ENCODE measurements at places on chromosomes 7 and 10. TPM values are rescaled to one million over a fixed set of nuclear protein-coding genes. Genes with fewer than 3 reads are reported as not detected.

Gene SPDYE2
- total RNA-seq, result 0.55 TPM

Gene VENTX
- total RNA-seq, result 0.21 TPM

Gene GALNT17
- total RNA-seq, result not detected

Gene BICC1
- total RNA-seq, result not detected

Gene SAMD9L
- 17.7 TPM for total RNA-seq

Gene HACD1
- total RNA-seq, result 3.7 TPM

DNA sequence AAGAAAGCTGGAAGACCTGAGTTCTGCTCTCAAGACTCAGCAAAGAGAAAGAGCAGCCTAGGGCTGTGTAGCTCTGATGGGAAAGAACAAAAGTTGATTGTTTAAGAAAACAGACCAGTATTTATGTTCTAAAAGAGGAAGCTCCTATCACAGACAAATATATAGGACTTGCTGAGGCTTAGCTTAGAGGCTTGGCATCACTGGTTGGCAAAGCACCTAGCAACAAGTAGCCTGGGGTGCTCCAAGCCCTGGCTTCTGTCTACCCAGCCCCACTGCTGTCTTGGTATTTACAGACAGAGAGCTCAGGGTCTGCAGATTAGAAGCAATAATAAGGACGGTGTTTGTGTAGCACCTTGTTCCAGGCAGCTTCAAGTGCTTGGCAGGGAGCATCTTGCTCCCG, 36.9 kb upstream of the CCDC3 start:
- no peak for DNase-seq

Gene GLRX3
- total RNA-seq, result 31.5 TPM

DNA sequence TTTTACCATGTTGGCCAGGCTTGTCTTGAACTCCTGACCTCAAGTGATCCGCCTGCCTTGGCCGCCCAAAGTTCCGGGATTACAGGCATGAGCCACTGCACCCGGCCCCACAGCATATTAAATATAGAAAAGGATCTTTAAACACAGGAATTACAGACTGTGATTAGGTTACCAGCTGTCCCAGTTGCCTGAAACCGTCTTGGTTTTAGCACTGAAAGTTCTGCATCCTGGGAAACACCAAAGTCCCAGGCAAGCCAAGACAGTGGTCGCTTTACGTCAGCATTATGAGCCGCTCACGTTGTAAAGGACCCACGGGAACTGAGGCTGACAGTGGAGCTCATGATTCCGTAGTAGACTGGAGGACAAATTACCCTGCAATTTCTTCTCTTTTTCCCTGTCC, 69.0 kb upstream of the FAM180A start:
- no peak for DNase-seq

DNA sequence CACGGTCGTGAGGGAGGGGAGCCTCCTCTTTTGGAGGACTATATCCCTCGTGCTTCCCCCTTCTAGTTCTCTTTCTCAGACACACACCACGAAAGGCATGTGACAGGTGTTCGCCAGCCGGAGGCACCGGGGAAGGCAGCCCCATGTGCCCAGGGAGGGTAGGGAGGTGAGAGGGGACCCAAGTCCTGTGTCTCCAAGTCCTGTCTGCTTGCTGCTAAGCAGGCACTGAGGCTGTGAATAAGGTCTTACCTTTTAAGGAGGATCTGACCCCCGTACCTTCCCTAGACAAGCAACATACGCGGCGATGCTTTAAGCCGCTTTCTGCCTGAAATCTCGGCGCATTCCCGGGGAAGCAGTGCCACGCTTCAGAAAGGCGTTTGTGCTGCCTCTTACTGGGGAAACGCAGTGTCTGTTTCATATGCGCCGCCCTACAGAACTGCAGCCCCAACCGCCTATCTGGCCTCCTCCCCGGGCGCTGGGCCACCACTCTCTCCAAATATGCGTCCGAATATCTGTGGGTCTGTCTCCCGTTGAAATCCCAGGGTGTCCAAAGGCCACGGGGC, 770 bp downstream of the PLXNA4 start:
- no peak for DNase-seq

GRCh38 chr10:52066383-52066782, 247.7 kb upstream of the DKK1 start:
- no peak for DNase-seq

- no peak for DNase-seq
These were observed 176.5 kb upstream of the INHBA start for GRCh38 chr7:41879403-41879802.

- DNase-seq, result no peak
These were observed 23.2 kb upstream of the FGL2 start for GRCh38 chr7:77222819-77223218.

Gene TMEM213
- not detected for total RNA-seq

Gene GNB2
- 140 TPM for total RNA-seq

DNA sequence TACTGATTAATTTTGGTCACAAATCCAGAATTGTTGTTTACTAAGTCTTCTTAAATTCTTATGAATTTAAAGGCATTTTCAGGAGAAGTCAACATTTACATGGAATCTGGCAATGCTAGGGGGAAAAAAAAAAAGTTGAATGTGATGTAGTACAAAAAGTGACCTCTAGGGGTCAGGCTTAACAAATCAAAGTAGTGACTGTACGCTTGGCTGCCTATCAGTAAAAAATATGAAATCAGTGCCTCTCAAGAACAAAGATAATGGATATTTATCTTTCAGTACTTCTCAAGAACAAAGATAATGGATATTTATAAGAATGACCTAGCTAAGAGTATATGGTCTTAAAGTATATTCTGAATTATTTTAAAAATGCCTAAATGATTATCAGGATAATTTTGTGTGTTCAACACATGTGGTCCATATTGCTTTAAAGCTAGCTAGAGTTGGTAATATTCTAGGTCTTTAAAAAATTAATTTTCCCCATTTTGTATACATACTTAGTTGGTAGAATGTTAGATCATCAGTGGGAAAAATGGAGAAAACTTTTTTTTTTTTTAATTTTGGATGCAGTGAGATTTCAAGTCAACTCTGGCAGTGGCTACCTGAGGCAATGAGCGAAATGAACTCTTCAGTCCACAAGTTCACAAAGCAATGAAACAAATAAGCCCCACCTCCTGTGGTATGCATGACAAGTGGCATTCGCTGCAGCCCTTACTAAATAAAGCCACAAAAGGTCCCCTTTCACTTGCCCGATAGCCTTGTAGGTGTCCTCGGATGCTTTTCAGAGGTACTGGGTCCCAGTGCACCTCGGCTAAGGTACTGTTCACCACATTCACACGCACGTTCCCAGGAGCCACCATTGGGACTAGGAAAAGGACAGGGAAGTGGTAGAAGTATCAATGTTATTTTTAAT, 51.2 kb upstream of the LAMB4 start:
- no peak for DNase-seq

- DNase-seq, result no peak
These were observed 57.7 kb upstream of the FAM20C start for GRCh38 chr7:134561-135256.

Gene CDHR1
- 0.12 TPM for total RNA-seq

GRCh38 chr10:126438407-126438783, 50.1 kb upstream of the ADAM12 start:
- no peak for DNase-seq

DNA sequence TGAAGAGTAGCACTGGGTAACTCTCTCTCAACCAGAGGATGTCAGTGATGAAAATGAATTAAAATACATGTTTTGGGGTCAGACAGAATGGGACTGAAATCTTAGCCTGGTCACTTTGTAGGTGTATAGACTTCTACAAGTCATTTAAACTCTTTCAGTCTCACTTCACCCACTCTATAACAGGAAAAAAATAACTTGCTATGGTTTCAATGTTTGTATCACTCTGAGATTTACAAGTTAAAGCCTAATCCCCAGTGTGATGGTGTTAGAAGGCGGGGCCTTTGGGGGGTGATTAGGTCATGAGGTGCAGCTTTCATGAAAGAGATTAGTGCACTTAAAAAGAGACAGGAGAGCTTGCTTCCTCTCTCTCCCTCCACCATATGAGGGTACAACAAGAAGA, 134.8 kb downstream of the INHBA start:
- DNase-seq, result no peak

DNA sequence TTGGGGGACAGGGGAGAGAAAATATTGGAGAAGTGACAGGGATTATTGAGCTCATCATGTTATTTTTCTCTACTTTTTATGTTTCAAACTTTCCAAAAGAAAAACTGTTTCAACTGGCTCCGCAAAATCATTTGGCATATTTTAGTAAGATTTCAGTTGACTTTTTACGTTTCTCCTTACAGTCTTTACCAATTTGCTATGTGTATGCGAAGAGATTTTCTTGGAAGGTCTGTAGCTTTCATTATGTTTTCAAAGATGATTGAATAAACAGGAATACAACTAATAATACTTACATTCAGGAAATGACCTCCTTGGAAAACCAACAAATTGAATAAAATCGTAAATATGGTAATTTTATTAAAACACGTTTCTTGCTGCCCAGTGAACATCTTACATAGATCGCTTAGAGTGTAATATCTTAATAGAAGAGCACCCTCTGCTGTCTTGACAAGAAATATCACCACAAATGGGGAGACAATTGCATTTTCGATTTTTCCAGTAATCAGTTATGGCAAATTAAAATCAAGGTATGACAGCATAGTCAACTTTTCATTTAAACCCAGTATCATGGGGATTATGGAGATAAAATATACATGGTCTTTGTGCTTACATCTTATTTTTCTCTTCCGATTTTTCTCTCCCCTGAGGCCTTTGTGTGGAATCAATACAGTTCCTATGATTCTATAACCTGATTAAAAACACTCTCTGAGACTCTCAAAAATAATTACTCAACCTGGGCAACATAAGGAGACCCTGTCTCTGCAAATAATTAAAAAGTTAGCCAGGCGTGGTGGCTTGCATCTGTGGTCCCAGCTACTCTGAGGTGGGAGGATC, 43.1 kb downstream of the MBL2 start:
- no peak for DNase-seq

GRCh38 chr7:37352974-37353948, 95.4 kb downstream of the ELMO1 start:
- peak; percentile 55 for DNase-seq

- no peak for DNase-seq
These were observed 160.1 kb upstream of the AOAH start for GRCh38 chr7:36884351-36884750.

GRCh38 chr7:18387191-18387735, 108.3 kb upstream of the HDAC9 start:
- DNase-seq, result no peak

Gene TFPI2
- total RNA-seq, result 1.4 TPM

Gene TFR2
- total RNA-seq, result 4.5 TPM
